ENCODE measurements at places on chromosomes 7 and 10. TPM values are rescaled to one million over a fixed set of nuclear protein-coding genes. Genes with fewer than 3 reads are reported as not detected.
A peak's percentile ranks its signal among the peaks of the same experiment; 100 is the strongest.

DNA sequence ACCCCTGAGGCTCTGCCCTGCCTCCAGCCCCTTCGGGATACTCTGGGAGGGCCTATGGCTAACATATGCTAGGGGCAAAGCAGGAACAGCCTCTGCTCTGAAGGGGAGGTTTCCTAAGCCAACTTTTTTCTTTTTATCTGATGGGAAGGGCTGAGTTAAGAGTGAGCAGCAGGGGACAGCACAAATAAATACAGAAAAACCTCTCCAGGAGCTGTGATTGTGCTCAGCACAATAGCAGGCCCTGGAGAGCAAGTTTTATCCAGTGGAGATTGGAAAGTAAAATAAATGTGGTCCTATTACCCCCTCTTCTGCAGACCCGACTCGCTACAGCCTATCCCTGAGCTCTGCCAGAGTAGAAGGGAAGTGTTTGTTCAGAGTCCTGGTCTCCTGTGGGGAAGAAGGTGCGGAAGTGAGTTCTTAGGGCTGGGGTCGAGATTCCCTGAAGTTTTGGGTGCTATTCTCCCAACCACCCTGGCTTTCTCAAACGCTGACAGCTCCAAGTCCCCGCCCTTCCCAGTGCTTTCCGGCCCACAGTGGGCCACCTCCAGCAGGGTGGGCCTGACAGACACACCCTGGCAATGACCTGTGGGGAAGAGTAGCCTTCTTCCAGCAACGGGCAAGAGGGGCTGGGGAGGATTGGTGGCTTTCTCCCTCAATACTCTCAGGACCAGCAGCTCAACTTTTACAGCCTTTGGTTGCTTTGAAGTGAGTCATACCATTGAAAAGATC lies 23.0 kb upstream of the AFAP1L2 start:
- DNase-seq = no peak

DNA sequence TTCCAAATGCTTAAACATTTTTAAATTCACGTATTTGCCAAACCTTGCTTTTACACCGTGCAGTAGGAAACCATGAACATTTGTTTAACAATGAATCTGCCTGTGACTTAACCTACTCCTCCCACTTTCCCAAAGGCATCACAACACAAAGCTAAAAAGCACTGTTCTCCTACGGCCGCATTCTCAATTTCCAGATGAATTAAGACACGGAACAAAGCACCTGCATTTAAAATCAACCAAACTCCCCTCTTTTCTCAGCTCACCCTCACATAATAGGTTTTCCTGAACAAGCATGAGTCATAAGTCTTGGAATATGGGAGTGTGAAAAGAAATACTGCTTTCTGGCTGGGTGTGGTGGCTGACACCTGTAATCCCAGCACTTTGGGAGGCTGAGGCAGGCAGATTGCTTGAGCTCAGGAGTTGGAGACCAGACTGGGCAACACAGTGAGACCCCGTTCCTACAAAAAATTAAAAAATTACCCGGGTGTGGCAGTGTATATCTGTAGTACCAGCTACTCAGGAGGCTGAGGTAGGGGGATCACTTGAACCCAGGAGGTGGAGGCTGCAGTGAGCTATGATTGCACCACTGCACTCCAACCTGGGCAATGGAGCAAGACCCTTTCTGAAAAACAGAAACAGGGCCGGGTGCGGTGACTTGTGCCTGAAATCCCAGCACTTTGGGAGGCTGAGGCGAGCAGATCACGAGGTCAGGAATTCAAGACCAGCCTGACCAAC lies 51.7 kb upstream of the CYTH3 start:
- DNase-seq = no peak

GRCh38 chr7:129557686-129558481 lies 53.6 kb upstream of the NRF1 start:
- no peak for DNase-seq

GRCh38 chr7:98051118-98051744 lies 55.4 kb upstream of the LMTK2 start:
- DNase-seq = no peak

GRCh38 chr7:128395748-128396147 lies 14.0 kb downstream of the IMPDH1 start:
- no peak for DNase-seq

DNA sequence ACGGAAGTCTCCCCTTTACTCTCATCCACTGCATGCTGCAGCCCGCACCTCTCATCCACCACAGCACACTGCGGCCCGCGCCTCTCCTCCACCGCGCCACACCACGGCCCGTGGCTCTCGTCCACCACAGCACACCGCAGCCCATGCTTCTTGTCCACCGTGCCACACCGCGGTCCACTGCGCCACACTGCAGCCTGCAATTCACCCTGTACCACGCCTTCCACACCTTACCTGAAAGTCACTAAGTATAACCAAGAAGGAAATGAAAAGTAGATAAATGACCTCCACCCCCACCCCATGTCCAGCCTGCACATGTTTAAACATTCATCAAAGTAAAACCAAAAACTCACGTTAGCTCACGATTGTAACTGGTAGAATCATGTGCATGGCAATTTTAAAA lies 176.1 kb downstream of the DIP2C start:
- no peak for DNase-seq

DNA sequence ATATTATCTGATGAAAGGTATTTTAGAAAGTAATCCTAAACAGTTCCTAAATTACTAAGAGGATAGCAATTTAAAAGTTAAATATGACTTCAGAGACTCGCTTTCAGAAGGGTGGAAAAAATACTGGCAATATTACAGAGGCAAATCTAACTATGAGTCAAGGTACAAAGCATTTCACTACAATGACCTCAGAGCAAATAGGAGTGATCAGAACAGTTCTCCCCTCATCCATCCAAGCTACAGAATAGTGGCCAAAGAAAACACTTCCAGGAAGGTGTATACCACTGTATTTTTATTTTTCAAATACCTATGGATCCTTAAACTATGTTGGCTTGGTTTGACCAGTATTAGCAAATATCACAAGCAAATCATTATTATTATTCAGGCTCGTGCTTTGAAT lies 112.8 kb upstream of the ODAD2 start:
- peak; percentile 58 for DNase-seq

DNA sequence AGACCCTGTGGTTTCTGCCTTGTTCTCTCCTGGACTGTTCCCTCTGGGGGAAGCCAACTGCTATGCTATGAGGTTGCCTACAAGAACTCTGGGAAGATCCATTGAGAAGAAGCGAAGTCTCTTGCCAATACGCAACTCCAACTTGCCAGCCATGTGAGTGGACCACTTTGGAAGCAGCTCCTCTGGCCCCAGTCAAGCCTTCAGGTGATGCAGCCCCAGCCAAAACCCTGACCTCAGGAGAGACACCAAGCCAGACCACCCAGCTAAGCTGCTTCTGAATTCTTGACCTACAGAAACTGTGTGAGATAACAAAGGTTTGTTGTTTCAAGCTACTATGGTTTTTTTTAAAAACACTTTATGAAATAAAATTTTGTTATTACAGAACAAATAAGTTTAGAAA lies 20.2 kb upstream of the MYL7 start:
- DNase-seq = no peak

- DNase-seq = peak; percentile 11
Observed at GRCh38 chr10:29794776-29795611, 160.2 kb upstream of the SVIL start.

- peak; percentile 66 for DNase-seq
Observed at GRCh38 chr7:155738652-155739537, 73.4 kb downstream of the SHH start.

- DNase-seq = no peak
Observed at GRCh38 chr10:32151871-32152270, 95.6 kb upstream of the KIF5B start.

- no peak for DNase-seq
Observed at GRCh38 chr10:48197236-48197899, 77.1 kb downstream of the FRMPD2 start.

GRCh38 chr7:146791344-146792285 lies 675.0 kb downstream of the CNTNAP2 start:
- no peak for DNase-seq

DNA sequence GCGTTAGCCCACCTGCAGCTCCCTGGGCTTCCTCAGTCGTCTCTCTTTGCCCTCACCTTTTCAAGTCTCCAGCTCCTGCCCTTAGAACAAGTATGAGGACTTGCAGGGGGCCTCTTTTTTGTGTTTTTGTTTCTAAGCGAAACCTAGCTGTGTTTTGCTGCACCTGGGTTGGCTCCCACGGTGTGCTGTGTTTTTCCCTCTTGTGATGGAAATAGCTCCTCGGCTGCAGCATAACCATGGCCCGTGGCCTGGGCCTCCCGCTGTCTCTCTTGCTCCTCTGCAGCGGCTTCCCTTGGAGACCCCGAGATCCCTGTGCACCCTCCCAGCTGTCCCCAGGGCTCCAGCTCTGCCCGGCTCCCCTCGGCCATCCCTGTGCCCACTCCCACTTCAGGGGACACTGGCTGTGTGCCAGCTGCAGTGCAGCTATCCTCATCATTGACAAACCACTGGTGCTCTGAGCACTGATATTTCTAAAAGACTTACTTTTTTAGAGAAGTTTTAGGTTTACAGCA lies 75.6 kb upstream of the TCERG1L start:
- no peak for DNase-seq

DNA sequence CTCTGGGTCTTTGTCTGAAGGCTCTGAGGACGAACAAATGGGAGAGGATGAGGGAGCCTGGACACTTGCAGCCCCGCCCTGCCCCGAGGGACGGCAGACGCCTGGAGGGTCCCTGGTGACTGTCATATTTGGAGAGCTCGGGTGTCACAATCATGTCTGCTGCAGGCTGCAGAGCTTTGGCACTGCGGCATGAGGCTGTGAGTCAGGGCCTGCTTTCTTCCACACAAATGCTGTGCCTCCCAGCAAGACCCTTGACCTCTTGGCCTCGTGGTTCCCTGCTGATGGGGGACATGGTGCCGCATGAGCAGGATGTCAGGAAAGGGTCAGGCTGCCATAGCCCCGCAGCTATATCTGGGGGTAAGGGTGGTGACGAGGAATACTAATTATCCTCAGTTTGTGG lies 64.9 kb upstream of the PPIF start:
- DNase-seq = no peak

- DNase-seq = peak; percentile 78
Observed at GRCh38 chr10:119316729-119317097, 109.3 kb downstream of the GRK5 start.

DNA sequence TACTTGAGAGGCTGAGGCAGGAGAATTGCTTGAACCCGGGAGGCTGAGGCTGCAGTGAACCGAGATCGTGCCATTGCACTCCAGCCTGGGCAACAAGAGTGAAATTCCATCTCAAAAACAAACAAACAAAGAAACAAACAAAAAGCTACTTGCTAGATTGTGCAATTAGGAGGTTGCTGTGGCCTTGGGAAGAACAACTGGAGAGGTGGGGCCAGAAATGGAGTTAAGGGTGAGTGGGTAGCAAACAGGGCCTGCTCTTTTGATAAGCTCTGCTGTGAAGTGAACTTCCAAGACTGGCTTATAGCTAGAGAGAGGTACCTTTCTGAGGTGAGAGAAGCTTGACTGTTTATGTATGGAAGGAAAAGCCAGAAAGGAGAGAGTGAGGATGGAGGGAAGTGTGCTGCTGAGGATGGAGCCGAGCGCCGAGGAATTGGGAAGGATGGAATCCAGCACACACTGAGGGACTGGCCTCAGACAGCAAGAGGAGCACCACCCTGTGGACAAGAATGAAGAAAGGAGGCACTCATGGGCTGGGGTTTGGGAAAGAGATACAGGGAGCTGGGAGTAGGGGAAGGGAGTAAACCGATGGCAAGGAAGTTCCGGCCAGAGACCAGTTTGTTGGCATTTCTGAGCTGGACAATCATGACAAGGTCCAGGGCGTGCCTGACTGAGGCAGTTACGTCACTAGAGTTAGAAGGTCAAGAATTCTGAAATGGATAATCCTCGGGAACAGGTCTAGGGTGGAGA lies 7.0 kb upstream of the RPEL1 start:
- DNase-seq = peak; percentile 56

DNA sequence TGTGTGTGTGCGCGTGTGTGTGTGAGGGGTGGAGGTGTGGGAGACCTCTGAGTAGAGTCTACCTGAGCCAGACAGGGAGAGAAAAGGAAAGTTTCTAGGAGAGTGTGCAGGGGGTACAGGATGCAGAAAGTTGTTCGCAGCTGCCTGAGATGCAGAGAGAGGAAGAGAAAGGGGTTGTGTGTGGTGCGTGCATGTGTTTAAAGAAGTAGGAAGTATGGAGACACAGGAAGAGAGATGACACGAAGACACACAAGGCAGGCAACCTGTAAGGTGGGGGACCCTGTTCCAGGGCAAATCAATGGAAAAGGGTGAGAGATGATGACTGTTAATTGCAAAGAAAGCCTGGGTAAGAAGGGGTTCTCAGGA lies 52.2 kb downstream of the C10orf105 start:
- no peak for DNase-seq

- no peak for DNase-seq
Observed at GRCh38 chr7:144024213-144024612, 24.1 kb downstream of the OR6B1 start.

DNA sequence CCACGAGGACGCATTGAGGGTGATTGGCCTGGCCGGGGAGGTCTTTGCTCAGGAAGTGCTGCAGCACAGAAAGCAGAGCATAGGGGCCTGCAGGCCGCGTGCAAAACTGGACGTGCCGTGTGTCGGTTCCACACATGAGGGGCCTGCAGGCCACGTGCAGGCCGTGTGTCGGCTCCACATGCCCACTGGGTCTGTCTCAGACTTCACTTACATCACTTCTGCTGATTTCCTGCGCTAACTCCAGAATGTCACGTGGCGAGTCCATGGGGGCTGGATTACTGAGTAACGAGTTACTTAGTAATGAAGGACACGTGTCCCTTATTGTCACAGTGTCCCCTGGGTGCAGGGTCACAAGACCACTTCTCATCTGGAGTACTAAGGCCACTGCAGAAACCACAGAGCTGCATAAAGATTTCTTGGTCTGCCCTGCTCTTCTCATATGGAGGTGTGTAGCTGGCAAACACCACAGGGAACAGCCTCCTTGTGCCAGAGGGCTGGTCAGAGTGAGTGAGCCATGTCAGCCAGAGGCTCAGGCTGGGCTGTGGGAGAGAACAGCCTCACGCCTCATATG lies 60.8 kb downstream of the GDI2 start:
- DNase-seq = no peak

The SPDYE9 gene
- not detected for total RNA-seq

The HIBADH gene
- 45.0 TPM for total RNA-seq

The CYP2C19 gene
- not detected for total RNA-seq

The SPDYE6 gene
- total RNA-seq = not detected

The PLAC9 gene
- 6.6 TPM for total RNA-seq

The IGFBP3 gene
- total RNA-seq = 797 TPM

The OR2A1 gene
- not detected for total RNA-seq

The CCNY gene
- 60.0 TPM for total RNA-seq

The AFAP1L2 gene
- 0.06 TPM for total RNA-seq

The OGDHL gene
- total RNA-seq = 0.10 TPM

The SKIDA1 gene
- 0.43 TPM for total RNA-seq

The CLEC2L gene
- not detected for total RNA-seq

The SRRM3 gene
- total RNA-seq = 0.23 TPM

The FAM241B gene
- total RNA-seq = 0.24 TPM

The CPVL gene
- not detected for total RNA-seq

The ZFAND2A gene
- 19.4 TPM for total RNA-seq

The VSTM2A gene
- total RNA-seq = not detected

Data from HFFc6 (cell line).